Inflammatory macrophage treated with lipopolysaccharide for 1 hour (primary cell): ENCODE measurements at places on chromosomes 12 and 14.

- DNase-seq, result peak; percentile 44
Measured at GRCh38 chr12:6065131-6065862, 59.2 kb downstream of the VWF start.

DNA sequence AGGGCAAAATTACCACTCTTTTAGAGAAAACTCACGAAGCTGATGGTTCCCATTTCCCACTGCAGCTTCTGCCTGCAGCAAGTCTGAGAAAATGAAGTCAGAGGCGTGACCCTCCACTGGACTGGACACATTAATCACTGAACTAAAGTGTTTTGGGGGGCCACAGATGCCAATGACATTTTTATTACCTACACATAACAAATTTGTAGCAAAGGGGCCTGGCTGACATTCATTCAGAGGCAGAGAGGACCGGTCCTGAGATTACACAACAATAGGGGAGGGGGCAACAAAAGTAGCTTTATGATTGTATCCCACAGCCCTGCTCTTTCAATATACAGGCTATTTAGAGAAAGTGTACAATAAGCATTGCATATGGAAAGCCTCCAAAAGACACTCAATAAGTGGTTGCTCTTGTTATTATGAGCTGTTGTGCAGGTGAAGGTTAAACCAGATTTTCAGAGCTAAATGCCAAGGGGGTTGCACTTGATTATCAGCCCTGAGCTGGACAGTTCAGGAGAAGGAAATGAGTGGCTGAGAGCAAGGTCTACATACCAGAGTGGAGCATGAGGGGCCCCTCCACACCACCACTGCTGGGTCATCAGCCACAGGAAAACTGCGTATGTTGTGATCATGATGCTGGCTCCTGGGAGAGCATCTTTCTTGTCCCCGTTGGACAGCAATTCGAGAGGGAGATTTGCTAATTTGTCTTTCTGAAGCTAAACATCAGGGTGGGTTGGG, 41.5 kb upstream of the CCDC60 start:
- no peak for DNase-seq

- peak; percentile 45 for DNase-seq
Measured at GRCh38 chr14:25537846-25538455, 488.0 kb upstream of the STXBP6 start.

DNA sequence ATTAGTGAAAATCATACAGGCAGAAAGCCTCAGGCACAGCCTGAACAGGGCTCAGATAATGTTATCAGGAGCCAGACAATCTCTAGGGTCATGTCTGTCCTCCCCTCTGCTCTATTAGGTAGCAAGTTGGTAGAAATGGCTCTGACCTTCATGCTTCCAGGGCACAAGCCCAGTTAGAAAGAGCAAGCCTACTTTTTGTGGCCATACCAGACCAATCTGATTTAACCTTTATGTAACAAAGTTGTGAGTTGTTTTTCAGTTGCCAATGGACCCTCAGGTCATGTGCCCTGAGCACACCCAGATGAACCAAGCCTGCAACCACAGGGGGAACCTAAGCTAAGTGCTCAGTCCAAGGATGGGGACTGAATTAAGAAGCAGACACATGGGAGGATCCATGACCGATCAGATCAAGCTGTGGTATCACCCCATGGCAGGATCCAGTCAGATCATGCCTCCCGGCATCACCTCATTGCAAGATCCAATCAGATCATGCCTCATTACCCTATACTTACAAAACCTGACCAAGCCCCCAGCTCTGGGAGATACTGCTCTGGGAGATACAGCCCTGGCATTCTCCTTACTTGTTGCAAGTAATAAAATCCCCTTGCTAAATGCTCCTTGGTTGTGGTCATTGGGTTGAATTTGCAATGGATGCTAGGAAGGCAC, 18.8 kb upstream of the HIGD1C start:
- DNase-seq, result peak; percentile 29

DNA sequence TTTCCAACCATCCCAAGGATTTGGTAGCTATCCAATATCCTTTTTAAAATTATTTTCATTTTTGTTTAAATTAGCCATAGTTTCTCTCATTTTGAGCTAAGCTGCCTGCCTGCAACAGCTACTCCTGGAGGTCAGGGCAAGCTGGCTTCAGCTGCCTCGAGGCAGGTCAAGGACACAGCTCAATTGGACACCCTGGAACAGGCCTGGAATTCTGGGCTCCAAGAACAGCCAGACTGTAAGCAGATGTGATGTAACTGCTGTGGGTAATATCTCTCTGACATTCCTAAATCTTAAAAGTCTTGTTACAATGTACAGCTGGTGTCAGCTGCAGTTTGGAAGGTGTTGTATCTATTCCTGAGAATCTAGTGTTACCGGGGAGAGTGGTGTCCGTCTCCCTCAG, 119.8 kb downstream of the KCNK10 start:
- no peak for DNase-seq

DNA sequence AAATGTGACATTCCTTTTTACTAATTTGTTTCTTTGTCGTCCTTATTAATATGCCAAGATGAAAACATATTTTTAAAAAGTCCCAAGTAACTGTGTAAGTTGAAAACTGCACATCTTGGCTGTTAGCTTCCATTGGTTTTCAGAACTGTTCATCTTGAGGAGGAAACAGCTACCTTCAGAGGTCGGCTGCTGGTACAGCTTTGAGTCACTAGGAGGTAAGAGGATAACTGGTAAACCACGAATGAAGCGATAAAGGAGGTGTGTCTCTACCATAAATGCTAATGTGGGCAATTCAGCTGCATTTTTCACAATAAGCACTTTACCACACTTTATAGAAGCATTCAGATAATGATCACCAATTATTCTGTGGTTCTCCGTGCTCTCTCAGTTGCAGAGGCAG, 137.5 kb upstream of the KRAS start:
- no peak for DNase-seq

DNA sequence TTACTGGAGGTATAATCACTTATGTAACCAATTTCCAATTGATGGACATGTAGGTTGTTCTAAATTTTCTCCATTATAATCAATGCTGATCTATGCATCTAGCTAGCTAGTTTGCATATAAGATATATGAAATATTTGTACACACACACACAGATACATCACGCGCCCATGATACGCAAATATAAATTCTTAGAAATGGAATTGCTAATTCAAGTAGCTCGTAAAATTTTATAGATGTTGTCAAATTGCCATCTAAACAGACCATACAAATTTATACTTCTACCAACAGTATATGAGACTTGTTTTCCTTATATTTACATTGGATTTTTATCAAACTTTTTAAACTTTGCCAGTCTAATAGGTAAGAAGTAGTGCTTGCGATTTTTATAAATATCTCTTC, 29.1 kb upstream of the TRIM9 start:
- DNase-seq, result no peak

GRCh38 chr12:96015672-96016071, 19.5 kb upstream of the HAL start:
- no peak for DNase-seq

DNA sequence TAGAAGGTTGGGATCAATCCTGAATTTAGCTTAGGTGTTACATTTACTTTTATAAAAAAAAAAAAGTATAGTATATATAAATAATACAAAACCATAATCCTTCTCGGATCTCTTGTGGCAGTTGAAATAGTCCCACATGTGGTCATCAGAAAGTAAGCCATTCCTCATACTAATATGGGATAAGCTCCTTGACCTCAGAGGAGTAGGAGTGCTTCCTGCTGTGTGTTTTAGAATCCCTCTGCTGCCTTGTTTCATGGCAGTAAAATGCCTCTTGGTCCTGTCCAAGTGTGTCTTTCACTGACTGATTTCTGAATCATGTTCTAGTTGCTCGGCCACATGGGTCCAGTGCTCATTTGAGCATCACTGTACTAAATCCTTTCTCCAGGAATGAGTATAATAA, 117.0 kb downstream of the NTN4 start:
- DNase-seq, result no peak

DNA sequence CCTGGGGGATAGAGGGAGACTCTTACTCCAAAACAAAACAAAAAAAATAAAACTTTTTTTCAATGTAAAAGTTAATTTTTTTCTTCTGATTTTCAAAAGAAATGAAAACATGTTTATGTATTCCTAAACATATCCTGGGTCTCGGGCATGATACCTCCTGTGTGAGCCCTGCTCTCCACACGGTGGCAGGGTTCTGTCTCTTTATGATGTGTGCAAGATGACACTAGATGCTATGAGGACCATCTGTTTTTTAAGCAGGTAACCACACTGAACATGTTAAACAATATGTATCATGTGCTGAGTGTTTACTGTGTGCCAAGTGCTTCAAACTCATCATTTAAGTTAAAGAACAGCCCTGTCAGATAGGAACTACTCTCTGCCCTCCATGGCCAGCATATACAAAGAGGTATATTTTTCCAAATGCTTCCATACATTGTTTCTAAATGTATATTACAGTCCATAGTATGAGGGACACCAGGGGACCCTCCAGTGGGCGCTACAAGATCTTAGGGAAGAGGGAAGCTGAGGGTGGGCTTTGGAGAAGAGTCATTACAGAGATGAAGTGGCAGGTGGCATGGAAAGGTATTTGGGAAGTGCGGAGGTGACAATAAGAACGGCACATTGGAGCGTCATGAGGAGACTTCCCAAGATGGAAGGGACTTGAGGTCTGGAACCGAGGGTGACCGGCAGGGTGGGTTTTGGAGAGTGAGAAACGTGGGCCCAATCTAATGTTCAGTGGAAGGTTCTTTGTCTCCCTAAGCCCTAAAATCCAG, 28.5 kb downstream of the FOS start:
- no peak for DNase-seq

- peak; percentile 79 for DNase-seq
Measured at GRCh38 chr12:93106910-93107309, 177.8 kb upstream of the EEA1 start.

DNA sequence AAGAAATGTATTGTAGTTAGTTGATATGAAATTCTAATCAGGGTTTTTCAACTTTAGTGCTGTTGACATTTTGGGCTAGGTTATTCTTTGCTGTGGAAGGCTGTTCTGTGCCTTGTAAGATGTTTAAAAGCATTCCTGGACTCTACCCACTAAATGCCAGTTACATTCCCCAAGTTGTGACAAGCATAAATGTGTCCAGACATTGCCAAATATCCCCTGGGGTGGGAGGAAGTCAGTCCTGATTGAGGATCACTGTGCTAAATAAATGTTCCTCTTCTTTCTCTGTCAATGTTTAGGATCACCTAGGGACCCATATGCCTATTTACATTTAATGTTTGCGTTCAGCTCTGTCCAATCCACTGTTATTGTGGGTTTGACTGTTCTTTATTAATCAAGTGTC, 268.3 kb downstream of the TMTC2 start:
- peak; percentile 40 for DNase-seq

- DNase-seq, result no peak
Measured at GRCh38 chr12:102564026-102564425, 83.7 kb upstream of the IGF1 start.

DNA sequence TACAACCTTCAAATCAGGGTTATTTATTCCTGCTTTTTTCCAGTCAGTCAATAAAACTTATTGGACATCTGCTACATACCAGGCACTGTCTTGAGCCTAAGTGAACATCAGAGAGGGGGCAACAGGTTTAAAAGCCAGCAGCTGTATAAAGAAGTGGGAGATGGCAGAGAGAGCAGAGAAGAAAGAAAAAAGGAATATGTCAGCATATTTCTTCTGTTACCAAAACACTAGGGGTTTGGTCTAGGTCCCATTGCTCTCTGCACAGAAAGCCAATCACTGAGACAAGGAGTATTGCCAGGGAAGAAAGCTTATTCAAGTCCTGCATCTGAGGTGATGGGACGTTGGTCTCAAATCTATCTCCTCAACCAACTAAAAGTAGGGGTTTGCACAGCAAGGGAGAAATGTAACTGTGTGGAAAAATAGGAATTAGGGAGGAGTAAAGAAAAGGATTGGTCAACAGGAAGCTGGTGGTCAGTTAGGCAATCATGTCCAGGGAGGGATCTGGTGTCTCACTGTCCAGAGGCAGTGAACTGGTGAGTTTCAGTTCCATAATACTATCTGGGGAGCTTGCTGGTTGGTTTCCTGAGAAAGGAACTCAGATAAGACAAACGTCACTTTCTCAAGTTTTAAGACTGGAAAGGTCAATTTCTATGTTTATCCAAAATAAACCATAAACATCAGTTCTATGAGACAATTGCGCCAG, 107.5 kb downstream of the PHLDA1 start:
- peak; percentile 46 for DNase-seq

DNA sequence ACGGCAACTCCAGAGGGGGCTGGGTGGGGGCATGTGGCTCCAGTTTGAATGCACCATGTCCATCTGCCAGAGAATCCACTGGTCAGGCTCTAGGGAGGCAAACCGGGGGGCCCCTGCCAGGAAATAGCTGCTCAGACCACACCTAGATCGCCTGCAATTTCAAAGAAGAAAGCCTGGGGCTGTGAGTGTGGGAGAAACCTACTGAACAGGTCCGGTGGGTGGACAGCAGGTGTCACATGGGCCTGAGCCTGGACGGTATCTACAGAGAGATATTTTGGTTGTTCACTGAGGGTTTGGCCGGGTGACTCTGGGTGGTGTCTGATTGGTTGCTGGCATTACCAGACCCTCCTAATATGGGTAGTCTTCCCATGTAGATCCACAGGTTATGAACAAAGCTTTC, 32.0 kb downstream of the DAO start:
- no peak for DNase-seq

- DNase-seq, result no peak
Measured at GRCh38 chr12:132310181-132311040, 19.0 kb downstream of the GALNT9 start.

GRCh38 chr12:104280717-104281458, 22.7 kb upstream of the EID3 start:
- peak; percentile 32 for DNase-seq

DNA sequence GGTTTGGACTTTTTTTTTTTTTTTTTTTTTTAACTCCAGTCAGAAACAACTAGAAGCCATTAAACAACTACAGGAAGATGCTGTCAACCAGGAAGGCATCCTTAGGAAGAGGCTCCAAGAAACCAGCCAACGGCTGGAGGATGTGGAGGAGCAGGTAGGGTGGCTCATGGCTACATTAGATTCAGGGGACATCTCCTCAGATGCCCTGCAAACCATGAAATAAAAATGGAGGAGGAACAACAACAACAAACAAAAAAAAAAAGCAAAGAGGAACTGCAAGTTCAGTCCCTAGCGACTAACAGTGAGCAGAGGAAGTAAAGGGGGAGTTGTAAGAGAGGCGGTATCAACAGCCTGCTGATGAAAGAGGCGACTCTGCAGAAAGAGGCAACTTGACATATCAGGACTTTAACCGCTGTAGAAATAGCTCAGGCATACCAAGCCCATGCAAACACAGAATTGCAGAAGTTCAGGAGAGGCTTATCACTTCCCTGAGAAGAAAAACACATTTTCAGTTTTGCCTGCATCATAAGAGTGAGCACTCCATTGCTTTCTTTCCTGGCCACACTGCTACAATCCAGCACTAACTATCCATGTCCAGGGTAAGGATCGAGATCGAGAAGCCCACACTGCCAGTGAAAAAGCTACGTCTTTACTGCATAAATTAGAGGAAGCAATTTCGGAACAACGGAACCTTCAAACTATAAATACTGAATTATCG, 103.5 kb upstream of the BCAT1 start:
- DNase-seq, result peak; percentile 80
